Fibroblast of mammary gland (primary cell): ENCODE measurements at places on chromosomes 11 and 22.

DNA sequence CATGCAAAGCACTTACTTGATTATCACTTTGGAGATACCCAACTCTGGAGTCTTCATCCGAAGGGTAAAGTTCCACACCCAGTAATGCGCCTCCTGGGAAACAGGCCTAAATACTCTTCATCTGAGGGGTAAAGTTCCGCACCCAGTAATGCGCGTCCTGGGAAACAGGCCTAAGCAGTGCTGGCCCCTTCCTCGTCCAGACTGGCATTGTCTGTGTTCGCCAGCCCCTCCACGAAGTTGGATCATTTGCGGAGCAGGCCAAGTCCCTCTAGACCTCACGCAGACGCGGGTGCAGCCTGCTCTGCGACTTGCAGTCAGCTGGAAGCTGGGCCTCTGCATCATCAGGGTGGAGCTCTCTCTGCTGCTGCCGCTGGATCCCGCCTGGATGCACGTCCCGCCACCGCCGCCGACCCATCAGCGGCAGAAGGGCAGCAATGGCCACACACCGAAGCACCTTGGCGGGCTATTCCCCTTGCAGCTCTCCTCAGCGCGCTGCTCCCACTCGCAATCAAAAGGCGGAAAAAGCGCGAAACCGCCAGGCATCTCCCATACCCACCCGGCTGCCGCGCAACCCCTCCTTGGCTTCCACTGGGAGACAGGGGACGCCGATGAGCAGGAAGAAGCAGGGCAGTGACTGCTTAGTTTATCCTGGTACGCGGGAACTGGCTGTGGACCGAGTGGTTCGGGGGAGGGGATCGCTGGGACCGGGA lies 34.1 kb upstream of the GLYATL1 start:
- DNase-seq: peak; percentile 66

GRCh38 chr11:120017582-120018150 lies 120.2 kb downstream of the TRIM29 start:
- no peak for DNase-seq

GRCh38 chr22:48578138-48579042 lies 1249.3 kb downstream of the BRD1 start:
- DNase-seq: no peak

DNA sequence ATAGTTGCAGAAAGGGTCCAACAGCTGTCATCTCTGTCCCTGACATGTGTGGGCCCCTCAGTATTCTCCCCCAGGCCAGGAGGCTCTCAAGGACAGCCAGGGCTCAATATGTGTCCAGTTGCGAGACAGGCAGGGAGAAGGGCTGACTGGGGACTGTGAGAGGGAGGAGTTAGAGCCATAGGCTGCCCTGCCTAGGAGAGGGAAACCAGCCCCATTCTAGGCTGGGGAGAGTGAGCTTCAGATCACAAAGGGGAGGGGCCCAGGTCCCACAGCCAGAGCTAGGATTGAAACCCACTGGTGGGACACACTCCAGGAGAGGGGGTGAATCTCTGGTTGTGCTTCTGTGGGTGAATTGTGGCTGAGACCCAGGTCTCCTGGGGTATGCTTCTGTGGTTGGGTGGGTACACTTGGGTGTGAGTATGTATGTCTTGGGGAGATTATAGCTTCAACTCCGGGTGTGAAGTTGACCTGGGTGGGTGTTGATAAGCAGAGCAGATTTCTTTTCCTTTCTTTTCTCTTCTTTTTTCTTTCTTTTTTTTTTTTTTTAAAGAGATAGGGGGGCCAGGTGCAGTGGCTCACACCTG lies 2.1 kb upstream of the CARNS1 start:
- DNase-seq: no peak

DNA sequence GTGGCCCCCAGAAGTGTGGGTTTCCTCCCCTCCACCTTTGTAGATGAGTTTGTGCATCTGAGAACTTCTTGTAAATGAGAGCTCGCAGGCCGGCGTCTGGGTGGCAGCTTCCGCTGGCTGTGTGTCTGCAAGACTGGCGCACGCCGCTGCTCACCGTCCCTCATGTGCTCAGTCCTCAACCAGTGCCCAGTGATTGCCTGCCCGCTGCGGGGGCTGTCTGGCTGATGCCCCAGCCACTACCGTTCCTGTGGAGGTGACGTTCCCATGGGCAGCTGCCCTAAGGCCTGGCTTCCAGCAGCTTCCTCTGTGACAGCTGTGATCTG lies 8.8 kb downstream of the TBX1 start:
- DNase-seq: no peak

DNA sequence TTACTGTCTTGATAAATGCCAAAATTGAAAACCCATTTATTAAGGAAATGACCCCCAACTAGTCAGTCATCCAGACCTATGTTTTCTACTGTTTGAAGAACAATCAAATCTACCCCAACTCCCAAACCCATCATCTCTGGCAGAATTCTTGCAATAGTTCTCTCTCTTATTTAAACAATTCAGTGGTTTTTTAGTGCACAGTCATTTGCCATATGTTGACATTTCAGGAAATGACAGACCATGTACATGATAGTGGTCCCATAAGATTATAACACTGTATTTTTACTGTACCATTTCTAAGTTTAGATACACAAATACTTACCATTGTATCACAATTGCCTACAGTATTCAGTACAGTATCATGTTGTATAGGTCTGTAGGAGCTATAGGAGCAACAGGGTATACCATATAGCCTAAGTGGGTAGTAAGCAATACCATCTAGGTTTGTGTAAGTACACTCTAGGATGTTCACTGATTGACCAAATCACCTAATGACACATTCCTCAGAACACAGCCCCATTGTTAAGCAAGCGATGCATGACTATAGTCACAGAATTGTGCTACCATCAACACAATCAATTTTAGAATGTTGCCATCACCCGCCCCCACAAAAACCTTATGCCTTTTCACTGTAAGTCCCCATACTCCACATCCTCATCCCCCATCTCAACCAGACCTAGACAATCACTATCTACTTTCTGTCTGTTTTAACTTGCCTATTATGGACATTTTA lies 41.8 kb downstream of the MMP20 start:
- no peak for DNase-seq

GRCh38 chr11:84522331-84522730 lies 1104.8 kb downstream of the DLG2 start:
- DNase-seq: peak; percentile 69

DNA sequence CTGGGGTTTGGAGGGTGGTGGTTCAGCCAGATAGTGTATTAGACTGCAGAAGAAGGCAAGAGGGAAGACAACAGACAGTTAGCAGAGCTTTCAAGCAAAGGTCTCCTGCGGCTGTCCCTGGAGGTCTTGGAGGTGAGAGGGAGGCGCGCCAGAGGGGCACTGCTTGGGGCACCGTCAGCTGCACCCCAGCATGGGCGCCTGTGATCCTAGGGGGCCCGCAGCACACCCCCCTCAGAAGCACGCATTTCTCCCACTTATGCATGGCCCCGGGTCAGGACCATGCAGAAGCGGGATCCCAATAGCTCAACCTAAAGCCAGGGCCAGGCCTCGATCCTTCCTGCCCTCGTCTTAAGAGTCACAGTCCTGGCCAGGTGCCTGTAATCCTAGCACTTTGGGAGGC lies 26.5 kb downstream of the FGF4 start:
- DNase-seq: no peak

GRCh38 chr22:23856721-23857605 lies 712 bp upstream of the SLC2A11 start:
- peak; percentile 29 for DNase-seq

GRCh38 chr22:23222033-23222792 lies 41.9 kb downstream of the BCR start:
- DNase-seq: no peak

DNA sequence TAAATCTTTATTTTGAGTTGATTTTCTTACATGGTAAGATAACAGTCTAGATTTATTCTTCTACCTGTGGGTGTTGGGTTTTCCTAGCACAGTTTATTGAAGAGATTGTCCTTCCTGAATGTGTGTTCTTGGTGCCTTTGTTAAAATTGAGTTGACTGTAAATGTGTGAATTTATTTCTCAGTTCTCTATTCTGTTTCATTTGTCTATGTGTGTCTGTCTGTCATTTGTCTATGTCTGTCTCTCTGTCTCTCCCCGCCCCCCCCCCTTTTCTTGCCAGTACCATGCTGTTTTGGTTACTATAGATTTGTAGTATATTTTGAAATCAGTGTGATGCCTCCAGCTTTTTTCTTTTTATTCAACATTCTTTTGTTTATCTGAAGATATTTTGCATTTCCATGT lies 114.7 kb upstream of the SERPIND1 start:
- DNase-seq: no peak

DNA sequence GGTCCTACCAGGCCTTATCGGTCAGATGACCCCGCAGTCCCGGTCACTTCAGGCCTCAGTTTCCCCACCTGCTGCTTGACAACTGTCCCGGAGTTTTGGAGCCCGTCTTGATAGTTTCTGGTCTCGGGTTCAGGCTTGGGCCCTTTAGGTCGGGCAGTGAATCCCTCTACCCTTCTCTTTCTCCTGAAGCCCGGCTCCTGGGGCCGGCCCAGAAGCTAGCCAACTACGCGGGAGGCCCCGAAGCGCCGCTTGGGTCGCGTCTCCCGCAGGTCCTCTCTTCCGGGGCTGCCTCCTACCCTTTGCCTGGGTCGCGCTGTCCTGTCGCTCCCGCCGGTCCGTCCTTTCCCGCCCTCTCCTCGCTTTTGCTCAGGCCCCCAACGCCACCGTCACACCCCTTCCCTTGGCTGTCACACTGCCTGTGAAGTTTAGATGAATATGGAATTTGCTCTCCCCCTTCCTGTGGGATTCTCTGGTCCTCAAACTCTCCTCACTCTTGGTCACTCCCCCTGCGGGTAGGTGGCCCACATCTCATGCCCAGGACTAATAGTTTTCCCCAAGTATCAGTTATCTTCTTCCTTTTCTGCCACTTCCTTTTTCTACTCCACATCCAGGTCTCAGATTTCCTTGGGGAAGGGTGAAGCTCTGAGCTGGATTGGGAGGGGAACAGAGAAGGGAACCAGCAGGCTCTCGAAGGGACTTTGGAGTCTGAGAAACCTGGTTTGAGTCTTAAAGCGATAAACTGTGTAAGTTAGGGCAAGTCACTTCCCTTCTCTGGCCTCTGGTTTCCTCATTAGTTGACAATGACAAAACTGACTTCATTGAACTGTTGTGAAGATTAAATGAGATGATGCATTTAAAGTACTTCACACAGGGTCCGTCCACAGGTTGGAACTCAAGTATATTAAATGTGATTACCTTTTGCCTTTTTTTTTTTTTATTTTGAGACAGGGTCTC lies 790 bp downstream of the RAB1B start:
- DNase-seq: peak; percentile 34

- peak; percentile 36 for DNase-seq
Observed at GRCh38 chr11:81725701-81726100, 1008.0 kb downstream of the FAM181B start.

DNA sequence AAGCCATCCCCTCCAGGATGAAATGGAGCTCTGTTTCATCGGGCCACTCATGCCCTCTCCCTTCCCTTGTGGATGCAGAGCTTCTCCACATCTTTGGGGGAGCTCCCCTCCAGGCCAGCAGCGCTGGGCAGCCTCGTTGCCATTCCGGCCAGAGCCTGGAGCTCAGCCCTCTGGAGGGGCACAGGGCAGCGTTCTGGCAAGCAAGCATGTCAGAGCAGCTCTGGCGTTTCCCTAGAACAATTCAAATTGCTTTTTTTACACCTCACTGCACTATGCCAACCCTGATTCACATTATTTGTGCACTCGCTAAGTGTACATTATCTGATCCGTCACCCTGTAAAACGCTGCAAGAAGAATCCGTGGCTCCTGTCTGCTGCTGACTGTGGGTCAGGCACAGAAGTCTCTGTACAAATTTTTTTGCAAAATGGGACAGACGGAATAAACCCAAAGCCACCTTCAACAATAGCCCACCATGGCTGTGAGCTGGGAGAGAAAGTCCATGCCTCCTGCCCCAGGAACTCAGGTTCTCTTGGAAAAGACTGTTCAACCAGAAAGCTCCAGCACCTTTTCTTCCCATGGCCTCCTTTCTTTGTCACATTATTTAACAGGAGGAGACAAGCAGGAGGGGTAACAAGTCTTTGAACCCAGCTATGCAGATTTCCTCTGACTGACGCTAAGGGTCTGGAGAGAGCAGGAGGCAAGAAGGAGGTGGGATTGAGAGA lies 139.5 kb upstream of the CADM1 start:
- DNase-seq: no peak

- peak; percentile 39 for DNase-seq
Observed at GRCh38 chr11:32005786-32006416, 85.0 kb upstream of the RCN1 start.

DNA sequence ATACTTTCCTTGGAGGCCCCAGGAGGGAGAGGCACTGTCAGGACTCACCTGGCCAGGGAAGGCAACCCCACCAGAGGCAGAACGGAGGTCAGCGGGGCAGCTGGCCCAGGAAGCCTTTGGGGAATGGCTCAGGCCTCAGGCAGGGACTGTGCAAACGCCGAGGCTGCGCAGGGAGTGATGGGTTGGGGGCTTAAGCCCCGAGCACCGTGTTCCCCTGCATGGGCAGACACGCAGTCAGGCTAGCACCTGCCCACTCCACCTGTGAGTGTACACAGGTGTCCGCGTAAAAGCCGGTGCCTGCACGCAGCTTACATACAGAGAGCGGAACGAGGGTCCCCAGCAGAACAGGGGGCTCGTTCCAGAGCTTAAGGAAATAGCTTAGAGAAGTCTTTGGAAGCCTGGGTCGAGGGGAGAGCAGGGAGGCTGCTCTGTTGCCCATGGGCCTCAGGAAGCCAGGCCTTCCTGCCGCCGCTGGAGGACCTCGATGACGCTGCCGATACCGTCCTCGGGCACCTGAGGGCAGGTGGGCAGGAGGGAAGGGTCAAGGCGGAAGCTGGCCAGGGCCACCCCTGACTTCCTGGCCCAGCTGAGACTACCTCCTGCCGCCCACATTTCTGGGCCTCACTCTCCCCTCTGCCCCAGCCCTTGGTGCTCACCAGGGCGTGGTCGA lies 4.0 kb downstream of the CASTOR1 start:
- DNase-seq: no peak

DNA sequence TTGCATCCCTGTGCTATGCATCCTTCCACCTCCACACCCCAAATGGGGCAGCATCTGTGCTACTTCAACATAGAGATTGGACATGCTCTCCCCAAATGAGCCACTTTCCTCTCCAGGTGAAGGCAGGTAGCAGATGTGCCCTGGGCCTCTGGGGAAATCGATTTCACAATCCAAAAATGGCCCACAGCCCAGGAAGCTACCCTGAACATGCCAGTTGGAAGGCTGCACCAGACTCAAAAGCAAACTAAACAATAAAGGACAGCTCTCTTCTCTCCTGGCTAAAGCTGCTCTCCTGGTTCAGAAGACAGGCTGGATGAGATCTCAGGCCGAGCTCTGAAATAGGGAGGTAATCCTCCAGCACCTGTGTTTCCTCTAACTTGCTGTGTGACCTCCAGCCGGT lies 19.7 kb downstream of the ISX start:
- no peak for DNase-seq

- no peak for DNase-seq
Observed at GRCh38 chr22:45291931-45292290, 7.2 kb downstream of the UPK3A start.
